ENCODE measurements at places on chromosomes 3 and 15. TPM values are rescaled to one million over a fixed set of nuclear protein-coding genes. Genes with fewer than 3 reads are reported as not detected.

Gene VPS18
- total RNA-seq = 67.2 TPM

Gene ALDH1L1
- total RNA-seq = not detected

Gene CAPN3
- total RNA-seq = 2.4 TPM

Gene ZNF860
- 3.4 TPM for total RNA-seq

Gene SLC15A2
- 0.33 TPM for total RNA-seq

Data from dermis blood vessel endothelial cell (primary cell).